Uterus (tissue), 4 donors: ENCODE measurements at places on chromosomes 4 and X. TPM values are rescaled to one million over a fixed set of nuclear protein-coding genes. Genes with fewer than 3 reads are reported as not detected.

DNA sequence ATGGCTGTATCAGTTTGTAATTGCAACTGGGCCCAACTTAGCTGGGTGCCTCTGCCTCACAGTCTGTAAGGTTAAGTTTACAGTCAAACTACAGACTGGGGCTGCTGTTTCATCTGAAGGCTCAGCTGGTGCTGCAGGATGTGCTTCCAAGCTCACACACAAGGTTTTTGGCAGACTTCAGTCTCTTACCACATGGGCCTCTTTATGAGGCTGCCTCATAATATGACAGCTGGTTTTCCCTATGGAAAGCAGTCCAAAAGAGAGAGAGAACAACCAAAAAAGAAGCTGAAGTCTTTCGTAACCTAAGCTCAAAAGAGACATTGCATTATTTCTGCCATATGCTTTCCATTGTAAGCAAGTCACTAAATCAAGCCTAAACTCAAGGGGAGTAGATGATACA, 271.7 kb downstream of the DCTD start:
- H3K4me3 ChIP-seq: no peak overlapping the region
- H3K4me1 ChIP-seq: no peaks in the 10 kb centered on the region
- H3K27me3 ChIP-seq: no peaks in the 10 kb centered on the region
- no peak for DNase-seq

GRCh38 chr4:159105761-159106243, 2.9 kb downstream of the RAPGEF2 start:
- no peaks in the 10 kb centered on the region for H3K27me3 ChIP-seq
- no peak overlapping the region for H3K4me3 ChIP-seq
- H3K4me1 ChIP-seq: peaks cover 5% of the 10 kb centered on the region
- DNase-seq: no peak
- no peaks in the 10 kb centered on the region for H3K36me3 ChIP-seq
- no peak overlapping the region for H3K27ac ChIP-seq

- H3K27me3 ChIP-seq: no peaks in the 10 kb centered on the region
- no peaks in the 10 kb centered on the region for H3K36me3 ChIP-seq
These were observed 97.0 kb upstream of the PJA1 start for GRCh38 chrX:69262036-69262936.

- H3K27me3 ChIP-seq: no peaks in the 10 kb centered on the region
- H3K4me3 ChIP-seq: no peak overlapping the region
- peak overlapping the region; percentile 47 for H3K27ac ChIP-seq
These were observed 22.8 kb downstream of the SMS start for GRCh38 chrX:21963269-21963668.

Gene WDR17
- total RNA-seq: 0.51 TPM

Gene BRS3
- not detected for total RNA-seq

Gene BMP15
- total RNA-seq: not detected
